ENCODE measurements at places on chromosomes 3 and 15.

DNA sequence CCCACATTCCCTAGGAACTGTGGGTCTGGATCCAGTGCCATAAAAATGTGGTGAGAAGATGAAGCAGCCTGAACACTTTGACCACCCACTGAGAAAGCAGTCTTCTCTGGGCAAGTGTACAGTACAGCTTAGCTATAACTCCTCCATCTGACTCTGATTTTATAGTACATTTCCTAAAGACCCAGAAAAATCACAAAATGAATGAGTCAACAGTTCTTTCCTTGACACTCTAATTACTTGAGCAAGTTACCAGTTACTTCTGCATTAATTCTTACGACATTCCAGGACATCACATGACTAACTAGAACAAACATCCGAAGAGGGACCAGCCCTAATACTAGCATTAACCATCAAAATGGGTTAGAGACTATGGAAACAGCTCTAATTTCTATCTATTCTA, 148.1 kb upstream of the PEX5L start:
- DNase-seq = no peak

DNA sequence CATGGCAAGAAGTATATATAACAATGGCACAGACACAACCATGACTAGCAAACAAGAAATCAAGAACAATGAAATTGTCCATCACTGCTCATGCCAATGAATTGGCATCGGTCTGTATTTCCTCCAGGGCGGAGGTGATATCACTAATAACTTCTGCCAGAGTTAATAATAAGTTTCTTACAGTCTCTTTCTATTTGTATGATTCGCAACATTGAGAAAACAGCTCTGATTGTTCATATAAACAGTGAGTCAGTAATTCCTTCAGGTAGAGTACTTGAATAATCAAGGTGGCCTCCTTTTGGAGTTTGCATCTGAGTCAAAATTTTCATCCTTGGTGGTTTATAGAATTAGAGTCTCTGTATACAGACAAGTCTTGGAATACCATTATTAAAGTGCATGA, 8.3 kb upstream of the SPICE1 start:
- no peak for DNase-seq

- DNase-seq = no peak
Measured at GRCh38 chr3:167166594-167167253, 213.4 kb downstream of the ZBBX start.

- DNase-seq = no peak
Measured at GRCh38 chr3:145869958-145870357, 291.0 kb downstream of the PLOD2 start.

DNA sequence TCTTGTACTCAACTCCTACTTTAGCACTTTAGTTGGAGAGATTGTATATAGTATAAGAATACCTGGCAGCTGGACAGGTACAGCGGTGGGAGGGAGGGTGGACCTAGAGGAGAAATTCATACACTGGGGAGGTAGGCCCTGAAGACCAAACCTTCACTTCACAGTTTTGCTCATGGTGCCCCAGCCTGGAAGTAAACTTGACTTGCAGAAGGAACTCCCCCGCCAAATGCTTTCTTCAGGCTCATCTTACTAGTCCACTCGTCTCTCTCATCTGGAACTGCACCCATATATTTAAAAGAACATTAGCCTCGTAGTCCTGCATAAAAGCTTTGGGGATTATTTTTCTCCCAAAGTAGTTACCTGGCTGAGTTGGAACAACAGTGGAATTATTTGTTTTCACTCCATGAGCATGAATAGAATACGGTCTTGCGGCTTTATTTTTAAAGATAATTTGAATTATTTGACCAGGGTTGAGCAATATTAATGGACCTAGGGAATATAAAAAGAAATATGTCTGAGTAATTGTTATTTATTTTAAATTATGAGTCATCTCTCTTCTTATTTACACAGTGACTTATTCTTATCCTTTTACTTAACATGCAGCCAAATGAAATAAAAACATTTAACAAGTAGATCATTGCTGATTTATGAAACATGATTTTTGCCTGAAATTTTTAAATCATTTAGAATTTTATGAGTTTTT, 25.5 kb upstream of the CP start:
- DNase-seq = no peak

GRCh38 chr3:104519068-104519467, 847.6 kb upstream of the ALCAM start:
- DNase-seq = no peak

- no peak for DNase-seq
Measured at GRCh38 chr3:194198938-194199337, 63.0 kb downstream of the HES1 start.

DNA sequence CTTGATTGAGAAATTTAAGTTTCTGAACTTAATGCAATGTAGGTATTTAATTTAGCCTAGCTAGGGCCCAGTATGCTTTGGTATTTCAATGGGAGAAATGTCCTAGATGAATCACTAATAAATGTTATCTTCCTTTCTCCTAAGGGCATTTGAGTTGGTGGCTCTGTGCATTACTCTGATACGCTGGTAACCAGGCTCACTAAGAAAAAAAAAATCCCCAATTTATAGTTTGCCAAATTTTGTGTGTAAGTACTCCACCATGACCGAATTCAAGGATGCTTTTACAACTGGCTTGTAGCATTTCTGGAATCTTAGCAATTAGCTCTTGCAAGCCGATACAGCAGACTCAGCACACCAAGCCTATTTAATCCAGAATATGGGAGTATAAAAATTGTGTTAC, 94.6 kb upstream of the LPP start:
- DNase-seq = no peak

- no peak for DNase-seq
Measured at GRCh38 chr3:112931736-112932521, 43.0 kb downstream of the CD200R1 start.

- no peak for DNase-seq
Measured at GRCh38 chr15:86915811-86916331, 836.2 kb downstream of the AGBL1 start.
